Activated naive CD4-positive, alpha-beta T cell (primary cell): ENCODE measurements at places on chromosomes 3 and 15.

DNA sequence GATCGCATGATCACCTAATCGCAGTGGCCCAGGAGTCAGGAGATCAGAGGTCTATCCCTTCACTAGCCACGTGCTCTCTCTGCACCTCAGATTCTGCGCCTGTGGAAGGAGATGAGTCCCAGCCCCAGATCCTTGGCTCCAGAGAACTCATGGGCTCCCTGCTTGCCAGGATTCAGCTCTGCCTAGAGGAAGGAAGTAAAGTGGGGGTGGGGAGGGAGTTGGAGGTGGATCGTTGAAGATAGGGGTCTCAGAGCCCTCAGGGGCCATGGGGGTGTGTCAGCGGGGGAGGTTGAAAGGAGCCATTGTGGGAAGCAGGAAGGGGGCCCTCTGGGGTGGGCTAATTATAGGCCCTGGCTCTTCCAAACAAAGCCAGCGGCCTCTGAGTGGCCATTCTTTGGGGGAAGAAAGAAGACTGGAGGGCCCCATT lies 11.3 kb upstream of the STRA6 start:
- DNase-seq = no peak

- DNase-seq = no peak
Observed at GRCh38 chr15:63133786-63134185, 12.1 kb downstream of the LACTB start.

DNA sequence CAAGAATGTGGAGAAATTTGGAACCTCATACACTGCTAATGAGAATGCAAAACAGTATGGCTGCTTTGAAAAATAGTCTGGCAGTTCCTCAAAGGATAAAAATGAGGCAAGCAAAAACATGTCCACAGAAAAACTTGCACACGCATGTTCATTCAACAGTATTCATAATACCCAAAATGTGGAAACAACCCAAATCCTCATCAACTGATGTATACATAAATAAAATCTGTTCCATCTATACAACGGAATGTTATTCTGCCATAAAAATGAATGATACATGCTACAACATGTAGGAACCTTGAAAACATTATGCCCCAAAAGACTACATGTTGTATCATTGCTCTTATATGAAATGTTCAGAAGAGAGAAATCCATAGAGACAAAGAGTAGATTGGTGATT lies 36.4 kb upstream of the OXTR start:
- no peak for DNase-seq

GRCh38 chr15:37765786-37766185 lies 168.7 kb upstream of the TMCO5A start:
- no peak for DNase-seq

GRCh38 chr15:38588672-38589071 lies 24.1 kb upstream of the RASGRP1 start:
- no peak for DNase-seq

DNA sequence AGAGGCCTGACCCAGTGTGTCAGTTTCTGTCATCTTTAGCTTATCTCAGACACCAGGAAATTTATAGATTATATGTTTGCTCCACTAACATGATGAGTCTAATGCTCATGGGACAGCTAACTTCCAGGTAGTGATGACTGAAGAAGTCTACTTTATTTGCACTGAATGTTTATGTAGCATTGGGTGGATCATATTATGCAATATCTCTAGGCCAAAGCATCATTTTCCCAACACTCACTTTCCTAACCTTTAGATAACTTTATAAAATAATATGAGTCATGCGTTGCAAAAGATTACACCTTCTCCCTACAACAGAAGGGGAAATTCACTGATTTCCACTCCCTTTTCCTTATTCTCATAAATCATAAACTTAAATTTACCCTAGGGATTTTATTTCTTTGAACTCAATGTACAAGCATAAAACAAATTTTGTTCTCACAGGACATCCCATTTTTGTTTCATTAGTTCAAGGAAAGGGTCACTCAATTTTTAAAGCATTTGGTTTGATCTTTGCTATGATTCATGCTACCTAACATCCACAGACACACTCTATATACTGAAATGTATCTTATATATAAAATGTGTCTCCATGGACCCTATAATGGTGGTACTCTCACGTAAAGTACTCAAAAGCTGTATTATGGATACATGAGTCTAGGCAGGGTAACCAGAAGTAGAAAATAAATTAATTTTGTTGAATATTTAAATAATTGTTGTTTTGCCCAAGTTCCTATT lies 225.2 kb downstream of the WDR72 start:
- no peak for DNase-seq

GRCh38 chr3:122366379-122366749 lies 16.7 kb downstream of the MIX23 start:
- no peak for DNase-seq

DNA sequence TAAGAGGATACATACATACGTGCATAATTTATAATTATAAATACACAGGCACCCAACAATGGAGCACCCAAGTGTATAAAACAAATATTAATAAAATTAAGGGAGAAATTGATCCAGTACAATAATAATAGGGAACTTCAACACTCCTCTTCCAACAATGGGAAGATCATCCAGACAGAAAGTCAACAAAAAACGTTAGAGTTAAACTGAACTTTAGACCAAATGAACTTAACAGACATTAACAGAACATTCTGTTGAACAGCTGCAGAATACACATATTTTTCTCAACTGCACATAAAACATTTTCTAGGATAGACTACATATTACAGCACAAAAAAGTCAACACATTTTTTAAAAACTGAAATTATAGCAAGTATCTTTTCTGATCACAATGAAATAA lies 339.7 kb downstream of the CGGBP1 start:
- no peak for DNase-seq

- no peak for DNase-seq
Observed at GRCh38 chr3:127860211-127860696, 37.9 kb upstream of the MGLL start.

GRCh38 chr15:93283854-93284253 lies 194.8 kb upstream of the RGMA start:
- no peak for DNase-seq

- no peak for DNase-seq
Observed at GRCh38 chr3:27324686-27325085, 44.5 kb downstream of the NEK10 start.

GRCh38 chr3:9229879-9230278 lies 19.6 kb downstream of the SRGAP3 start:
- no peak for DNase-seq

GRCh38 chr3:184718431-184718830 lies 6.6 kb upstream of the MAGEF1 start:
- no peak for DNase-seq

GRCh38 chr15:43412096-43412495 lies 41.2 kb downstream of the TUBGCP4 start:
- DNase-seq = no peak

GRCh38 chr15:60784483-60785254 lies 305.7 kb upstream of the ICE2 start:
- DNase-seq = no peak

GRCh38 chr15:71232411-71232810 lies 117.1 kb downstream of the THSD4 start:
- DNase-seq = no peak

DNA sequence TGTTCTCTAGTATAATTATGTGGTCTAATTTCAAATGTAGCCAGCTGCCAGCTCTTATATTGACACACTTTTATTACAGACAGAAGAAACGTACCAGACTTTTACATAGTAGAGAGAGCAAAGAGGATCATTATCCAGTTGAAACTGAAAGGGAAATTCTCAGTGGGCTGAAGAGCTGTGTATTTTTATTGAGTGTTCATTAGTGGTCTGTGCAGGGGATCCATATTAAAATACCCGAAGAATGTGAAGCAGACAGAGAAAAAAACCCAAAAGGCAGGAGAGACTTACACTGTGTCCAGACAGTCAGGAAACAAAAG lies 41.3 kb downstream of the MYRIP start:
- no peak for DNase-seq

DNA sequence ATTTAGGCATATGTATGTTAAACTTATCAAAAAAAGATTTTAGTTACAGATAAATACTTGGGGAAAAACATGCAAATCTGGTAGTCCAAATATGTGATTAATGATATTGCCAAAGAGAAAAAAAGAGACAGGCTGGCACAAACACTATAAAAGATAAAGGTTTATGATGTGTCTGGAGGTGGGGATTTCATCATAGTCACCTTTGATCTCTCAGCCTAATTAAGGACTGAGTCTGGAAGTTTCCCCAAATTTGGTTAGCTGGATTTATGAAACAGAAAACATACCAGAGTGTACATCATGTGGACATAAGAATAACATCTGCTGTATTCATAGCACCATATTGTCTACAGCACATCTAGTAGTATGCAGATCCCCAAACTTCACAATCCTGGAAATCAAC lies 157.0 kb downstream of the FGF12 start:
- no peak for DNase-seq

DNA sequence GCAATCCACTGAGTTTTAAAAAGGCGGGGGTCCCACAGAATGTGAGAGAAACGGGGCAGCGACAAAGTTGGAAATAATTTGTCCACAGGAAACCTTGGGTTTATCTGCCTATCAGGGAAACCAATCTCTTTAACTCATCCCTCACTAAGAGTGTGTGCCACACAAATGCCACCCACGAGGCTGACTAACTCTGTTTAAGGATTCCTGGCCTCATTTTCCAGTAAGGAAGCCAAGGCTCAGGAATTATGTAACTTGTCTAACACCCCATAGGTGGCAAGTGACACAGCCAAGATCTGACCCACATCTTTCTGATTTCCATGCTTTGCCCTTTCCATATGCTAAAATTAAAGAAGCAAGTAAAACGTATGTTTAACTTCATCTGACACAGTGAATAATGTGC lies 263.2 kb downstream of the CNTN3 start:
- DNase-seq = no peak

DNA sequence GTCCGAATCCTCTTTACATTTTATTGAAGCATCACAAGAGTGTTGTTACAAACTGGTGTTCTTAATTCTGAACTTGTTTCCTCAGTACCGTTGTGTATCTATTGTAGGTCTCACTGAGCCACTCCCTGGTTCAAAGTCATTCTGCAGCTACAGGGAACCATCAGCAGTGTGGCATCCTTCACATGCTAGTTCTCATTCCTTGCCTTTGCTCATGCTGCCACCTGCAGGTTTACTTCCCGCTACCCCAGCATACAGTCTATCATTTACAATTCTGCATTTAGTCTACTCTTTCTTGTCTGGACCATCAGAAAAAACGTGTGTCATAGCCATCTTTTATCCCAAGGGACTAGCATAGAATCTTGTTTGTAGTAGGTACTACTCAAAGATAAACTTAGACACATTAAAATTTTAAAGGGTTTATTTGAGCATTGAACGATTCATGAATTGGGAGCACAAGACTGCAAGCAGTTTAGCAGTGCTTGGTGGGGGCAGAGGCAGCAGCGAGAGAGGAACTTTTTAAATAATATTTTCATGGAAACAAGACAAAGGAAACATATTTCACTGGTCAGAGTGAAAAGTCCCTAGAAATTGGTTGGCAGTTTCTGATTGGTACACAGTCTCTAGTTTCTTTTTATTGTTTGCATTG lies 402.1 kb downstream of the CADM2 start:
- no peak for DNase-seq

DNA sequence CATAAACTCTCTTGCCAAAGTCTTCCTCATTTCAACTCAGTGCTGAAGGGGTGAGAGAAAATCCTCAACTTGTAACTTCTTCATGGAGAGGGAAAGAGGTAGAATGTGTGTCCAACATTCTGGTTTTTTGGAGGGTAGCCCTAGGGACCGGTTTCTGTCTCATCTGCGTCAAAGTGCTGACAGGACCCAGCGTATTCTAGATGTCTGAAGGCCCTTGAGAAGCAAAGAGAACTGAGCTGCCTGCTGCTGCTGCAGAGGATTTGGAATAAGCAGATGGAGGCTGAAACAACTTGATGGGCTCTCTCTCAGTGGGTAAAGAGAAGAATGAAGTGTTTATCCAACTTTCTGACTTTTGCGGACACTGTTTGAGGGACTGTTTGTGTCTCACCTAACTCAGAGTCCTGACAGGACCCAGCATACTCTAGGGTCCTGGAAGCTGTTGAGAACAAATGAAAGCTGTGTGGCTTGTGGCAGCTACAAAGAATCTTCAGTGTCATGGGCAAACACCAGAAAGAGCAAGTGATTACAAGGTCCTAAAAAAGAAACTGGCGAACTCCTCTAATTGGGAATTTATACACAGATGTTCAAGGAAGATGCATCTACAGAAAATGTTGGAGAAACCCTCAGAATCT lies 174.4 kb downstream of the SI start:
- no peak for DNase-seq

DNA sequence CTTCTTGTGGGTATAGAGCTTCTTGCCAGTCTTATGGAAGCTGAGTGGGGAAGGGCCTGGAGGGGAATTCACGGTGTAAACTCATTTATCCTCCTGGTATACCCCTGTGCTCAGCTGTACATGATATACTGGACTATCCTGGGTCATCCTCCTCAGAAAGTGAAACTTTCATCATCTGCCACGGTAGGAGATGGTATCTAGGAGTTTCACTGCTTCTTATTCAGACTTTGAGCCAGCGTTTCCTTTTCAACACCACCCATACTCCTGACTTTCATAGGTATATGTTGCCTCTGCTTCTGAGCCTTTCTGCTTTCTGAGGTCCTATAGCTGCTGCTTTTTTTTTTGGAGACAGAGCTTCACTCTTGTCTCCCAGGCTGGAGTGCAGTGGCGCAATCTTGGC lies 15.6 kb downstream of the SENP5 start:
- no peak for DNase-seq

- DNase-seq = no peak
Observed at GRCh38 chr3:42814914-42815507, 5.8 kb downstream of the ACKR2 start.

DNA sequence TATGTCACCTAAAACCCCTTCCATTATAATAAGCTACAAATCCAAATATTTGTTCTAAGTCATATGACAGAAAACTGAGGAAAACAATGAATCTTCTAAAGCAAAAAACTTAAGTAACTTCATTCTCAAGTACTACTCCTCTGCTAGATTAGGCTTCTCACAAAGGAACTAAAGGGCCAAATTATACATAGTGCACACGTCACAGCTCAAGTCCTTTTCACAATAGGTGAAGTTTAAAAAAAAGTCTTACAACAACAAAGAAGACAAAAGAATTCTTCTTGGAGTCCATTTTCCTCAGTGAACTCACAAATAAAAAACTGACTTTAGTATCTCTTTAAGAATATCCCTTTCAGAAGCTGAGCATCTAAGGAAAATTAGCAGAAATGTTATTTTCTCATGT lies 479.9 kb downstream of the MAGI1 start:
- DNase-seq = no peak

GRCh38 chr3:63705092-63705645 lies 52.7 kb downstream of the SNTN start:
- no peak for DNase-seq
